ENCODE measurements at places on chromosomes 7 and 10.
A peak's percentile ranks its signal among the peaks of the same experiment; 100 is the strongest.

- DNase-seq = peak; percentile 80
These were observed 30.3 kb upstream of the GARS1 start for GRCh38 chr7:30564243-30564892.

DNA sequence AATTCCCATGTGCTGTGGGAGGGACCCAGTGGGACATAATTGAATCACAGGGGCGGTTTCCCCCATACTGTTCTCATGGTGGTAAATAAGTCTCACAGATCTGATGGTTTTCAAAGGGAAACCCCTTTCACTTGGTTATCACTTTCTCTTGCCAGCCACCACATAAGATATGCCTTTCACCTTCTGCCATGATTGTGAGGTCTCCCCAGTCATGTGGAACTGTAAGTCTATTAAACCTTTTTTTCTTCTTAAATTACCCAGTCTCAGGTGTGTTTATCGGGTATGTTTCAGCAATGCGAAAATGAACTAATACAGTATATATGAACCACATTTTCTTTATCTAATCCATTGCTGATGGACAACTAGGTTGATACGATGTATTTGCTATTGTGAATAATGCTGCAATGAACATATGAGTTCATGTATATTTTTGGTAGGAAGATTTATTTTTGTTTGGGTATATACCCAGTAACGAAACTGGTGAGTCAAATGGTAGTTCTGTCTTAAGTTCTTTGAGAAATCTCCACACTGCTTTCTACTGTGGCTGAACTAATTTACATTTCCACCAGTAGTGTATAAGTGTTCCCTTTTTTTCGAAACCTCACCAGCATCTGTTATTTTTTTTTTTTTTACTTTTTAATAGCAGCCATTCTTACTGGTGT, 70.0 kb upstream of the HGF start:
- no peak for DNase-seq

- no peak for DNase-seq
These were observed 12.9 kb upstream of the SNX10 start for GRCh38 chr7:26278770-26279169.

GRCh38 chr7:113880559-113880958, 38.2 kb downstream of the PPP1R3A start:
- no peak for DNase-seq

GRCh38 chr7:106862317-106863089, 2.6 kb upstream of the PIK3CG start:
- no peak for DNase-seq

DNA sequence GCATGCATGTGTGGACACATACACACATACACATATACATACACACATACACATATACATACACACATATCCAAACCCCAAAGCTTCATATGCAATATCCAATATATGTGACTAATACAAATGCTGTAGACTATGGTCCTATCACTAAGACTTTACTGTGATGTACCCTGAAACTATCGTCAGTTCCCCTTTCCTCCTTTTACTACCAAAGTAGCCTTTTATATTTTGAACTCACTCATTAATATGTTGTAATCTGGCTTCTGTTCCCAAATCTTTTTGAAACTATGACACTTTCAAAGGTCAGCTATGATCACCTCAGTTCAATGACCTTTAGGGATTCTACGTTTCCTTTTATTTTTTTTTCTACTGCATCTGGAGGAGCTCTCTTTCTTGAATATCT, 64.8 kb upstream of the TFEC start:
- no peak for DNase-seq

- DNase-seq = no peak
These were observed 161.6 kb downstream of the RTKN2 start for GRCh38 chr10:62106929-62107519.

All from GM13977 (cell line).